ENCODE measurements at places on chromosomes 4 and X. TPM values are rescaled to one million over a fixed set of nuclear protein-coding genes. Genes with fewer than 3 reads are reported as not detected.

- no peak for DNase-seq
Observed at GRCh38 chr4:162878096-162878495, 288.6 kb downstream of the NAF1 start.

GRCh38 chr4:118730683-118731082 is 45.5 kb downstream of the METTL14 start:
- no peak for DNase-seq

- peak; percentile 7 for DNase-seq
Observed at GRCh38 chrX:68599256-68600152, 48.0 kb upstream of the STARD8 start.

DNA sequence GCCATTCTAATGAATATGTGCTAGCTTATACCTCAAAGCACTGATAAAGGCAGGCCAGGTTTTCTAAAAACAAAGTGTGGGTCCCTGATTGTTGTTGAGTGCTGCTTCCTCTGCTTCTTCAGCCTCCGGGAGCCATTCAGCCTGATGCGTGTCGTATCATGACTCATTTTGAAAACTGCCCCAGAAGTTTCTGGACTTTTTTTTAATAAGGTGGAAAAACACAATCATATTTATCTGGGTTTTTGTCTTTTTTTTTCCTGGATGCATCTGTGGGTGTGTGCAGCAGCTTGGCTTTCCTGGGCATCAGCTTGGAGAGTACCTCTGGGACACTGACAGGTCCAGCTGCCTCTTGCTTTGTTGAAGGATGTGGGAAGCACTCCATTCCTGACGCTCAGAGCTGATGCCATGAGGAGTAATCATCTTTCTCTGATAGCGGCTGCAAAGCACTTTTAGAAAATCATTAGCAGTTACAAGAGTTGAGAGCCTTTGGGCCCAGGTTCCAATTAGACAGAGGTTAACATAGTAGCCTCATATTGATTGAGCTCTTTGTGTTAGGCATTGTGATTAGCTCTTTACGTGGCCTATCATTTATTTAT is 66.9 kb downstream of the PARM1 start:
- no peak for DNase-seq

GRCh38 chr4:143384381-143384994 is 47.8 kb downstream of the GAB1 start:
- DNase-seq, result peak; percentile 46

DNA sequence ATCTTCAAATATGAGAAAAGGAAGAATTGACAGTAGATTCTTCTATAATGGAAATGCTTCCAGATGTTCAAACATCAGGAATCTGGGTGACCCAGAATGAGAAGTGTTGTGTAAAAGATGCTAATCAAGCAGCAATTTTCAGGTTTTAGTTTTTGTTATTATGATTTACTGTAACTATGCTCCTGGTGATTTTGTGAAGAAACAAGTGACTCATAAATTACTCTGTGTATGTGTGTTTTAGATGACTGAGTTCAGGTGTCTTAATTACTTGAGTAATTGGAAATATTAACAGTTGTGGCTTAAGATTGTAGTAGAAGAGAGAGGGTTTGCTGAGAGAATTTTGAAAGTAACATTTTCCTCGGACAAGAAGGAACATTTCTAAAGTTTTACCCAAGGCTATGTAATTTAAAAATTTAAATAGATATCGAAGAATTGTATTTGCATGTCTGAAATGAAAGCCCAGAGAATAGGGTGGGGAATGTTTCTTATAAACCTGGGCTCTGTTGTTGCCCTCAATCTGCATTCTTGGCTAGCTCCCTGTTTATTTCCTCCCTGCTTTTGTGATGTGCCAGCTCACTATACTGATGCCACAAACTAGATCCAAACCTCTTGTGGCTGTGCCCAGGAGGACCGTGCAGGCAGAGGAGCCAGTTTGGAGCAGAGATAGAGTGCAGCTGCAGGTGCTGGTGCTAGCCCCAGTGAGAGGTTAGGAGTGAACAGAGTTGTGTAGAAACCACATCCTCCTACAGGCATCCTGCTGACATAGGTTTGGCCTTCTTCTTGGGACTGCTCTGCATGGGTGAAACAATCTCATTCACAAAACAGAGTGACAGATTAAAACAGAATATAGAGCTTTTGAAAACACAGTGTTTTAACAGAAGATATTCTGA is 25.4 kb upstream of the TNIP3 start:
- DNase-seq, result no peak

Gene KCND1
- total RNA-seq, result 0.59 TPM

- DNase-seq, result no peak
Observed at GRCh38 chrX:252957-253291, 28.3 kb upstream of the PLCXD1 start.

DNA sequence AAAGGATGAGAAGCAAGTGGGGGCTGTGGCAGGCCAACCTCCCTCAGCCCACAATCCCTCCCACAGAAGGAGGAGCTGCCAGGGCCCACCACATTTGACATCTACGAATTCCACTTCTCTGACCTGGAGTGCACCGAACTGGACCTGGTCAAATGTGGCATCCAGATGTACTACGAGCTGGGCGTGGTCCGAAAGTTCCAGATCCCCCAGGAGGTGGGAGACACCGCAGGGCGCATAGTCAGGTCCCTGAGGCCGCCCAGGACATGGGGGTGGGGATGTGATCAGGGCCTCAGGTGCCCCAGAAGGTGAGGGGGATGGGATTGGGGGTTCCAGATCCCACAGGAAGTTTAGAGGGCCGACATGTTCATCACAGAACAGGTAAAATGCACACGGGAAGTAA is 13.7 kb downstream of the ATP5ME start:
- no peak for DNase-seq

GRCh38 chr4:1869530-1870327 is 1.5 kb upstream of the NSD2 start:
- DNase-seq, result no peak

DNA sequence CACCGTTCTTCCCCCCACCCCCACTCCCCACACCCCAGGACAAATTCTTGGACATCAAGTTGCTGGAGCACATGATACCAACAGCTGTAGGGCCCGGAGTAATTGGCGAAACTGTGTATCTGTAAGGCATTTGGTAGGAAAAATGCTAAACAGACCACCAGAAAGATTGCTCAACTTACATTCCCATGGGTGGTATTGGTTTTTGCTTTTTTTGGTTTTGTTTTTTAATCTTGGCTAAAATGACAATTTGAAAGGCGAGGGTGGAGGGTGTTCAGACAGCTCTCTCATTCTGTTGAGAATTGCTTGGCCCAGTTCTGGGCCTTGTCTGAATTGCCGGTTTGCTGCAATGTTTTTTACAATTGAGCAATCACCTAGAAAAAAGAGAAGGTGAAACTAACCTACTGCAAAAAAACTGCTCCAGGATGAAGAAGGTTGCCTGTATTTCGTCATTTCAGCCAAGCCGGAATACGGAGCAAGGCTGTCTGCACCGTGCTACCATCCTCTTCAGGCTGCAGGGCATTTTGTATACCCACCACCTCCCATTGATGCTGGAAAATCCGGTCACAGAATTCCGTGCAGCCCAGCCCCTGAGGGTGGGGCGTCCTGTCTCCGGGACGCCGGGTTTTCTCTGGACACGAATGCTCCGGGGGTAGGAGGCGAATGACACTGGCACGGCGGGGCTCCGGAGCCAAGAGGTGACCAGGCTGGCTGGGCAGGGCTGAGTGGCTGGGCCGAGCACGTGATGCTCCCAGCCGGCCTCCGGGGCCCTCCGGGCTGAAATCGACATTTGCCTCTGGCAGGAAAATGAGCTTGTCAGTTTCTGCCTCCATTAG is at the start of gene CLCN4:
Gene CLCN4, plus strand, starts transcription at position 777 of the 833 bp plus-strand sequence. CDS start 28,058 bp downstream, outside the sequence.
- DNase-seq, result peak; percentile 38

- no peak for DNase-seq
Observed at GRCh38 chr4:62522273-62522672, 1322.1 kb downstream of the ADGRL3 start.

DNA sequence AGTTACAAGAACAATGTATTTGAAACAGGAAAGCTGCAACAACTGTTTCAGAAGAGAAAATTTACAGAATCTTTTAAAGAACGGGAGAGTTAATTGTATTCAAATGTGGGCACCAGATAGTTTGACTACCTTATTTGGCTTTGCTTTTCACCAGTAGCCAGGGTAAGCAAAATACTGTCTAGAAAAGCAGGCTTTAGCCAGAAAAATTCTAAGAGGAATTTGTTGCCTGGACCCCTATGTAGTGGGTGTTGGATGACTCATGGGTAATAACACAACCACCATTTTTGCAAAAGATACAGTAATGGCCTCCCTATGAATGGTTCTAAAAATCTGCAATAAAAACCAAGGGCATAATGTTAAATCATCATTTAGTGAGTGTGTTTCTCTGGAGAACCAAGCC is 233.4 kb upstream of the ANXA3 start:
- no peak for DNase-seq

Gene GAGE12J
- not detected for total RNA-seq

GRCh38 chrX:118496763-118497079 is 1.1 kb downstream of the DOCK11 start:
- DNase-seq, result peak; percentile 6

- DNase-seq, result no peak
Observed at GRCh38 chr4:92060333-92060732, 243.4 kb upstream of the GRID2 start.

Gene H2BW2
- total RNA-seq, result not detected

Gene MAGEC3
- not detected for total RNA-seq

DNA sequence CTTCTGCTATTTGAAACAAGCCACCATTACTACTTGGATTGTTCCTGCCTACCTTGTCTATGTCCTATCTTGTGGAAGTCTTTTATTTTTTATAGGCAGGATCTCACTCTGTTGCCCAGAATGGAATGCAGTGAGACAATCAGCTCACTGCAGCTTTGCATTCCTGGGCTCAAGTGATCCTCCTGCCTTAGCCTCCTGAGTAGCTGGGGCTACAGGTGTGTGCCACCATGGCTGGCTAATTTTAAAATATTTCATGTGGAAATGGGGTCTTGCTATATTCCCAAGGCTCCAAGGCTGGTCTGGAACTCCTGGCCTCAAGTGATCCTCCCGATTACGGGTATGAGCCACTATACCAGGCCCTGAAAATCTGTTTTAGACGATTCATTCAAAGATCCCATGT is 7.6 kb downstream of the RPS3A start:
- DNase-seq, result no peak

DNA sequence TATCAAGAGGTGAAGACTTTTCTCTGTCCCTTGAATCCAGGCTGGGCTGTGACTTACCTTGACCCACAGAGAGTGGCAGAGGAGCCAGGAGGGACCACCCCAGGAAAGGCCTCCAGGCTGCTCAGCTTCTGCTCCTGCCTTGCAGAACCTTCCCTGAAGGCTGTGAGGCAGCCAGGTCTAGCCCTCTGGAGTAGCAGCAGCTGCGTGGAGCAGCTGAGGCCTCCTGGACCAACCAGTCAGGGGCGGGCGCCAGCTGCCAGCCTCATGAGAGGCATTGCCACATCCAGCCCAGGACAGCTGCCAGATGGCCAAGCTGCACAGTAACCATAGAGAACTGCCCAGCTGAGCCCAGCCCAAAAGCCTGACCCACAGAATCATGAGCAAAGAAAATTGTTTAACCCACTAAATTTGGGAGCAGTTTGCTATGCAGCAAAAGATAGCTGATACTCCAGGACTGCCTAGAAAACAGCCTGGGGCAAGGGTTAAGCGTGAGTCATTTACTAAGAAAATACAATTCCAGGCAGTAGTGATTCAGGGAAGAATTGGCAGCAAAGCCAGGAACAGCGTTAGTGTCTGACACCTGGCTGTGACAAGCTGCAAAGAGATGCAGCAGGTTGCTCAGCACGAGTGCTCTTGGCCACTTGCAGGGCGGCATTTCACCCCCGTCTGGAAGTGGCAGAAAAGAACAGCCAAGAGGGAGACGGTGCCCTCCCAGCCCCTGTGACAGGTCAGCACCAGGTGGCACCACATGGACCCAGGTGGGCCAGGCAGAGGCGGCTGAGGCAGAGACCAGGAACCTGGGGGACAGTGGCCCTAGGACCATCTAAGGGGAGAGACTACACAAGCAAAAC is 14.7 kb upstream of the PDE6B start:
- peak; percentile 84 for DNase-seq

GRCh38 chr4:94623126-94623911 is 134.4 kb upstream of the BMPR1B start:
- DNase-seq, result no peak

GRCh38 chr4:4677556-4678522 is 136.0 kb upstream of the STX18 start:
- peak; percentile 36 for DNase-seq

Gene RTL9
- total RNA-seq, result 0.39 TPM

DNA sequence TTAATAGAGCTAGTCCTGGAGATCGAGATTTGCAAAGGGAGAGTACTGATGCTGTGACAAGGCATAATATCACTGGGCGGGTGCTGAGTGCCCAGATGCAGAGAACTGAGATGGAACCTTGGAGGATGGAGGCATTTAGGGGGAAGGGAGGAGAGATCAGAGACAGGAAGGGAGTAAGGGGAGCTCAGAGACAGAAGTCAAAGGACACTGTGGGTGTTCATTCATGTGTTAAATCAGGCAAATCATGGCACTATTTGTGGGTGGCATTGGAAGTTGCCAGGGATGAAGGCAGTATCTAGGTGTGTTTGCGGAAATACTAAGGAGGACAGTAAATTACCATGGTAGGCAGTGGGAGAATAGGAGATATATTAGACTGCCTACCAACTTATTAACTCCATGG is 135.0 kb downstream of the RBM46 start:
- DNase-seq, result no peak

GRCh38 chr4:107035819-107036583 is at the start of gene DKK2:
Gene DKK2 (minus strand): TSS chr4:107036313. CDS start chr4:107035591, 722 bp downstream.
- DNase-seq, result peak; percentile 26

DNA sequence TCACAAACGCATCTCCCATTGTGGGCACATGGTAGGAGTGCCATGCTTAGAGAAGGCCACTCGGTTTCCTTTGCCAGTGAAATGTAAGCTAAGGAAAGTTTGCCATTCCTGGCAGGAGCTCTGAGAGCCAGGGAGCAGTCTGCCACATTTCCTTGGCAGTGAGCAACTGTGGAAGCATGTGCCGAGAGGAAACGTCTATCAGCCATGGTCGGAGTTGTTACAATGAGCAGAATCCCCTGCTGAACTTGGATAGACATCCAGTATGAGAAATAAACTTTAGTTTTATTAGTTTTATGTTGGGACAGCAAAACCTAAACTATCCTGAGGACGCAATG is 51.1 kb downstream of the ENOPH1 start:
- DNase-seq, result no peak

DNA sequence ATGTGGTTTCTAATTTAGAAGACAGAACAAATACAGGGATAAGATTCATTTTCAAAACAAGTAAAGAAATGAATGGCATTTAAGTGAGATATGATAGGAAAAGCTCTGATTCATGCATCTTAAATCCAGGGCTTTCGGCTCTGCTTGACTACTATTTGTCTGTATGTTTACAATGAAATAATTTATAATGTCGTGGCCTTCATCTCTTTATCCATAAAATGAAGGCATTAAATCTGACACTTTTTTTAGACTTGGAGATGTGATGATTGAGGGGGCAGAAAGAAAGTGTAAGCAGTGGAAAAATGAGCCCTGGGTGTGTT is 115.7 kb upstream of the KIT start:
- no peak for DNase-seq

GRCh38 chr4:17320046-17320445 is 191.8 kb downstream of the QDPR start:
- no peak for DNase-seq

- DNase-seq, result no peak
Observed at GRCh38 chr4:162803378-162803777, 363.3 kb downstream of the NAF1 start.

Gene PSMD10
- total RNA-seq, result 119 TPM

GRCh38 chr4:15779306-15779705 is 1.2 kb downstream of the CD38 start:
- DNase-seq, result peak; percentile 52

Gene ANAPC10
- 36.5 TPM for total RNA-seq
